ENCODE measurements at places on chromosomes 3 and 15.

GRCh38 chr15:92068121-92068520, 214.6 kb downstream of the SLCO3A1 start:
- no peak for DNase-seq

GRCh38 chr15:56984681-56985481, 66.4 kb downstream of the TCF12 start:
- no peak for DNase-seq

- no peak for DNase-seq
Measured at GRCh38 chr15:101156509-101157159, 95.2 kb downstream of the CHSY1 start.

GRCh38 chr15:33411596-33412540, 101.1 kb downstream of the RYR3 start:
- no peak for DNase-seq

- DNase-seq: no peak
Measured at GRCh38 chr3:166522017-166522416, 684.8 kb upstream of the BCHE start.

GRCh38 chr3:185631108-185631507, 45.0 kb downstream of the SENP2 start:
- no peak for DNase-seq

DNA sequence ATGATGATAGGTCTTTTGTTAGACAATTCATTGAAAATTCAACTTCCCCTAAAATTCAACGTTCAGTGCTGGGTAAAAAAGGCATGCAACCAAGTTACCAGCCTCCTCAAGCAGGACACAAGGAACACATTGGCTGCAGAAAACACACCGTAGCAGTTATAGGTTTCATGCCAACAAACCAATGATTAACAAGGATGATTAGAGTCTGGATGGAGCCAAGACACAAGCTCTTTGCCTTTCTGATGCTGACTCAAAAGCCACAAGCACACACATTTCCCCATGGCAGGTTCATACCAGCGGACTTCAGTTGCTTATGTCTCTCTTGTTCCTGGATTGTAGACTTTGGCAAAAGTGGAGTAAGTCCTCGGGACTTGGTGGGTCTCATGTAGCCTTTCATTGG, 105.8 kb downstream of the DHX30 start:
- no peak for DNase-seq

GRCh38 chr3:124814620-124815421, 72.3 kb downstream of the ITGB5 start:
- no peak for DNase-seq

DNA sequence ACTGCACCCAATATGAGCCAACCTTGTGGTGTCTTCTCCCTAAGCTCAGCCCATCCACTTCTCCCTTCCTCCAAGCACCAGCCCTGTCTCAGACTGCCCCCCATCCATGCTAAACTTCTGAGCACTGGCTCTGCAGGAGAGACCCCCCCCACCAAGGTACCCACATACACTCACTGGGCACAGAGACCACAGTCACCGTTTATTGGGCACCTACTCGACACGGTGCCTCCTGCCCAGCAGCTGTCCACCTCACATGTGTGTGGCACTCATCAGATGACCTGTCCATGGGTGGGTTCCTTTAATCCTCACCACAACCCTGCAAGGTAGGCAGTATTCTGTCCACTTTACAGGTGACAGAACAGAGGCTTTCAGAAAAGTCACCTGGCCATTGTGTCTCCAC, 22.3 kb upstream of the SFMBT1 start:
- DNase-seq: no peak

All from stimulated activated CD4-positive, alpha-beta T cell treated with anti-CD3 and anti-CD28 coated beads, Interleukin-4, amount 100 ng/mL, for 48 hours (primary cell).